ENCODE measurements at places on chromosomes 4 and X.
A peak's percentile ranks its signal among the peaks of the same experiment; 100 is the strongest.

DNA sequence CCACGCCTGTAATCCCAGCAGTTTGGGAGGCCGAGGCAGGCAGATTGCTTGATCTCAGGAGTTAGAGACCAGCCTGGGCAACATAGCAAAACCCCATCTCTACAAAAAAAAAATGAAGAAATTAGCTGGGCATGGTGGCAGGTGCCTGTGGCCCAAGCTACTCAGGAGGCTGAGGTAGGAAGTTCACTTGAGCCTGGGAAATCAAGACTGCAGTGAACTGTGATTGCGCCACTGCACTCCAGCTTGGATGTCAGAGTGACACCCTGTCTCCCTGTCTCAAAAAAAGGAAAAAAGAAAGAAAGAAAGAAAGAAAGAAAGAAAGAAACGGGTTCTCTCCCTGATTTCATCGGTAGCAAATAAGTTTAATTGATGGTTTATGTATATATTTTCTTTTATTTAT, 64.6 kb upstream of the ESX1 start:
- DNase-seq = no peak

GRCh38 chrX:96181605-96182004, 503.0 kb upstream of the DIAPH2 start:
- DNase-seq = no peak

GRCh38 chrX:34300871-34301270, 168.8 kb upstream of the FAM47A start:
- DNase-seq = no peak

GRCh38 chr4:4969298-4969697, 50.0 kb downstream of the CYTL1 start:
- DNase-seq = no peak

GRCh38 chr4:99405433-99406115, 29.6 kb downstream of the ADH7 start:
- peak; percentile 6 for DNase-seq

DNA sequence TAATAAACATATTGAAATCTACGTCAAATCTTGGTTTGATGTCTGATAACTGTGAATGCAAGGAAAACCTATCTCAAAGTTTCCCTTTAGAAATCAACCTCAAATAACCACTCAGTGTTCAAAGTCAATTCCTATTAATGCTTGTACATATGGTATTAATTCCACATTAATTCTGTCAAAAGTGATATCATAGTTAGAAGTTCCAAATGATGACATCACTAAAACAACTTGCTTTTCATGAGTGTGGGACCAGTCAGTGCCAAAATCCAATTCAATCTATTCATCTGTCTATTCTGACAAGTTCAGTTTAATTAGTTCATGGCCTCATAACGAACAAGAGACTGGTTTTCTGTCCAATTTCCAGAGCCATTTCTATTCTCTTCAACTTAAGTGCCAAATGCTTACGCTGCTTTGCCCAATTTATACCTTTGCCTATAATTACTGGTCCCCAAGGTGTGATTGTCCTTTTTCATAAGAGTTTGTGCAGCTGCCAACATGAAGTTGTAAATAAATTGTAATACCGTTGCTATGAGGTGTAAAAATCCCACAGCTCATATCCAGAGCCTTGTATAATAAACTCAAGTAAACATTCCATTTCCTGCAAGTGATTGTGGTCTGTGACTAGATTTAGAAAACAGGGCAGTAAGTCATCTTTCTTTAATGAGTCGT, 476.2 kb downstream of the RAB28 start:
- no peak for DNase-seq

- DNase-seq = no peak
Measured at GRCh38 chrX:87327267-87327666, 190.3 kb upstream of the KLHL4 start.

DNA sequence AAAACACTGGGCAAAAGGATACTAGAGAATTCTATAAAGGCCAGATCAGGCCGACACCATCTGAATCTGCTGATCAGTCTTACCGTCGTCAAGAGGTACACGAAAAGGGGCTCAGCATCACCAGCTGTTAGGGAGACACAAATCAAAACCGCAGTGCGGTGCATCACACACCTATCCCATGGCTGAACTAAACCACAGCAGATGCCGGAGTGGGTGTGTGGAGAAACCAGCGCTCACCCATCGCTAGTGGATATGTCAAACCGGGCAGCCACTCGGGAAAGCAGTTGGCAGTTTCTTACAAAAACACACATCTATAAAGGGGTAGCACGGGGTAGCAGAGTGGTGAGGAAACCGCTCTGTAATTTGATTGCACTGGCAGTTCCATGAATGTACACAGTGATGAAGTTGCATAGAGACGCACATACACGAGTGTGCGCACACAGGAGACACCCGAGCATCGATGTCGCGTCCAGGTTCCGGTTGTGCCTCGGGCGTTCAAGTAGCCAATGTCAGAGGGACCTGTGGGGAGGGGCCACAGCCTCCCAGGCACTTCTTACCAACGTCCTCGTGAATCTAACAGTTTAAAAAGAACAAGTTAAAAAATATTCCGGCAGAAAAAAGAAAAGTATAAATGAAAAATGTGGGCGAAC, 23.1 kb upstream of the CCNQ start:
- no peak for DNase-seq

- no peak for DNase-seq
Measured at GRCh38 chr4:181944527-181944926, 298.7 kb upstream of the TENM3 start.

DNA sequence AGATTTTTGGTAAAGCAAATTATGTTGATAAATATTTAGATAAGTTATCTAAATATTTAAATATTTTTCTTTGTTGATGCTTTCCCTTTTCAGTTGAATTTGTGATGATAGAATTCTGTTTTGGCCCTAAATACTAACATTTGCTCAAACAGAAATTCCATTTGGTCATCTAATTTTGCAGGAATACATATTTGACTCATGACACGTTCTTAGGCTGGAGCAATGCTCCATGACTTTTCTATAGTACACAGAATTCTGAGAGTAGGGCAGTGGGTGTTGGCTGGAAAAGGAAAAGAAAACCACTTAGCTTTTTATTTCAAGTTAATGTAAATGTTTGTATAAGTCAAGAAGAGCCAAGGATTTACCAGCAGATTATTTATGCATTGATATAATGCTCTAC, 58.6 kb upstream of the GK2 start:
- DNase-seq = no peak

GRCh38 chr4:10530137-10530786, 73.0 kb upstream of the ZNF518B start:
- no peak for DNase-seq

DNA sequence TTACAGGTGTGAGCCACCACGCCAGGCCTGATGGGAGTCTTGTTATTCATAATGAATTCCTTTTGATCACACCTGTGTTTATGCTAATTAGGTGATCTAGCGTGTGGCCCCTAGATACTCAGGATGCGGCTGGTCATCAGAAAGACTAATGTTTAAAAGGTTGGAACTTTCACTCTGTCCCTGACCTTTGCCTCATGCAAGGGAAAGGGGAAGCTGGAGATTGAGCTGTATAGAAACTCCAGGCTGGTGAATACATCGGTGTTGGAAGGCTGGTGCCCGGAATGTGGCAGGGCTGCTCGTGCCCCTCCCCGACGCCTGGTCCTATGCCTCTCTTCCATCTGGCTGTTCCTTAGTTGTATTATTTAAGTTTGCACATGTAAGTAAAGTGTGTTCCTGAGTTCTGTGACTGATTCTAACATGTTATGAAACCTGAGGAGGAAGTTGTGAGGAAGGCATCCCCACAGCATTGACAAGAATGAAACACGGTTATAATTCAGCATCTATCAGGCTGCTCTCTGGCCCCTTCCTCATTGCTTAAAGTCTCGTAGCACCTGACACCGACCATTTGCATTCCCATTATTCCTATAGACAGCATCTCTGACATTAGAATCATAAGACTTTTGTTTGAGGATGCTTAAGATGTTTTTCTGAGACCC, 28.9 kb downstream of the CASP3 start:
- DNase-seq = no peak

- no peak for DNase-seq
Measured at GRCh38 chr4:57037982-57038604, 59.4 kb downstream of the POLR2B start.

DNA sequence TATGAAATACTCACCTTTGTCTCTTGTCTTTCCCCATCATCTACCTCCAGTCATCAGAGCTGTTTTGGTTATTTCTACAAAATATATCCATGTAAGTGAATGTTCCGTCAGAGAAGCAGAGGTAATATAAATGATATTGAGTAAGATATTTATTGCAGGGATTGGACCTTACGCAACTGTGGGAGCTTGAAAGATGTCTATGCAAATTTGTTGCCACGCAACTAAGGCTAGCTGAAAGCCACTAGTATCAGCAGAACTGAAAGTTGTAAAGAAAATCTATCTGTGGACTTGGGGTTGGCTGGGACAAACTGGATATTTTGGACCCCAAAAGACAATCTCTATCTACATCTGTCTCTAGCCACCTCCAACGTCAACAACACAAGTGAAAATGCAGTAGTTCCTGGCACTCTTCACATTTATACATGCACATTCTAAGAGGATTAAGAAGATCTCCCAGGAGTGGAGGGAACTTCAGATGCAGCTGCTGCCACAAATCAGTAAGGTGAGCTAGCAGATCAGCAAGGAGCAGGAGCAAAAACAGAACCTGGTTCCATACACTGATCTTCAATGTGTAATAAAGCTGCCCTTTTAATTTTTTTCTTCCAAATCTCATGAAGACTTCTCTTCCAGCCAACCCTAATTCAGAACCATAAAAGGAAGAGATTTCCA, 8.5 kb upstream of the CCSER1 start:
- DNase-seq = no peak

GRCh38 chrX:121581885-121582284, 534.5 kb downstream of the GLUD2 start:
- DNase-seq = no peak

DNA sequence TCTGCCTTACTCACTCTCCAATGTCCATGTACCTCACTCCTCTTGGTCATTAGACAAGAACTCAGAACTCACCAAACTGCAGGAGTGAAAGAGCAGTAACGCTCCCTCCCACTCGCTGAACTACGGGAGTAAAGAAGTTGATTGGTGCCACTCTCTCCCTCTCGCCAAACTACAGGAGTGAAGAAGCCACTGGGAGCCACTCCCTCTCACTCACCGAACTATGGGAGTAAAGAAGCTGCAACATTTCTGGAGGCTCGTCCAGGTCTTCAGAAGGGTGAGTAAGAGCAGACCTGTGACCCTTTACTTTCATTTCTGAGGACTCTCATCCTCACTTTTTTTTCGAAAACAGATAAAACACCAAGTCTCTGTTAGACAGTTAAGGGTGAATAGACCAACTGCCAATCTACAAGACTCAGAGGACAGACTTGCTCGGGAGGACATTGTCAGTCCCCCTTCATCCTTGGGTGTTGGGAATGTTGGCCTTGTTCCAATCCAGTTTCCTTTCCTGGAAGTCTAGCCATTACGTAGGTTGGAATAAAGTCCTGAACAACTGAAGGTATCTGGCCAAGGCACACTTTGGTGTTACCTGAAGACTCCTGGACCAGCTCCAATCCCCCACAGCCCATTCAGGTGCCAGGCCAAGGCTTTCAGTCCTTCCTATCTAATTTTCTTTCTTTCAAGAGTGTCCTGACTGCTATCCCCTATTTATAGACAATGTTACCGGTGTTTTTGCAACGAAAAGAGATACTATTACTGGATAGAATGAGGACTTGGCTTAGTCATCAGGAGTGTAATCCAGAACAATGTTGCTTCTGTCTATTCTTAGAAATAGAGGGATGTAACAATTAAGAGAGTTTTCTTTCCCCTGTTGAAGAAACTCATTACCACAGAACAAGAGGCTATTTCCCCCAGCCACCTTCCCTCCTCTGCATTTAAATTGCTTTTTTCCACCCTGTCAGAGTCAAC, 11.0 kb upstream of the COL25A1 start:
- no peak for DNase-seq

- no peak for DNase-seq
Measured at GRCh38 chrX:105297041-105297440, 76.5 kb upstream of the TEX13A start.

GRCh38 chr4:67160394-67160793, 384.9 kb downstream of the CENPC start:
- no peak for DNase-seq

DNA sequence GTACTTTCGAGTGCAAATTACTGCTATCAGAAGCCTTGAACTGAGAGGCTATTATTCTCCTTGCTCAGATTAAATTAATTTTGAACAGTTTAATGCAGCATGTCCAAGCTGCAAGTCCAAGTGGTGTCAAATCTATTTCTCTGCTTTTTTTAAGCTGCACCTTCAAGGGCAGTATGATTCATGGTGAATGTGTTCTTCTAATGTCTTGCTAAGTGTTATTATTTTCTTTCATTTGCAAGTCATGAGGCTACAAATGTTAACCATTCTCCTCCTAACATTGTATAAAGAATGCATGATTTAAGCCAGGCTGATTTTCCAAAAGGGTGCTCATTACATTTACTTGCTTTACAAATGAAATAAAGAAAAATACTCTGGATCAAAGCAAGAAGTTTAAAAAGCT, 200.4 kb downstream of the TEX13C start:
- DNase-seq = no peak

DNA sequence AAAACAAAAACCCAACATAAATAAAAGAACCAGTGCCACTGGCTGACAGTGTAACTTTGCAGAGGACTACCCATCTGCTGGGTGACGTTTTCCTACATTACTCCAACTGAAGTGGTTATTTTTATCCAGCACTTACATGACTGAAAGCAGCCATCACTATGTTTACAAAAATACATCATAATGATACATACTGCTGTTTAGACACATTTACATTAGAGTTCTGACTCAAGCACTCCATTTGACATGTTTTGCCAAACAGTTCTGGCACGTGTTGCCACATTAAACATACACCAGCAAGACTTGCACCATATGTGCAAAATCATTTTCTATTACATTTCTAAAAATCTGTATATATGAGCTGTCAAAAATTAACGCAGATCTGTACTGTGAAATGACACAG, 39.6 kb downstream of the BEND4 start:
- no peak for DNase-seq

GRCh38 chrX:97398030-97398551, 514.4 kb downstream of the RPA4 start:
- DNase-seq = no peak

Data from stimulated activated CD8-positive, alpha-beta memory T cell treated with anti-CD3 and anti-CD28 coated beads, Interleukin-15, amount 100 ng/mL, for 48 hours (primary cell).